ENCODE measurements at places on chromosomes 11 and 22.

GRCh38 chr11:46600194-46600960 lies 6.6 kb upstream of the AMBRA1 start:
- DNase-seq: no peak

GRCh38 chr11:64390558-64390957 lies 31.6 kb downstream of the RPS6KA4 start:
- DNase-seq: no peak

DNA sequence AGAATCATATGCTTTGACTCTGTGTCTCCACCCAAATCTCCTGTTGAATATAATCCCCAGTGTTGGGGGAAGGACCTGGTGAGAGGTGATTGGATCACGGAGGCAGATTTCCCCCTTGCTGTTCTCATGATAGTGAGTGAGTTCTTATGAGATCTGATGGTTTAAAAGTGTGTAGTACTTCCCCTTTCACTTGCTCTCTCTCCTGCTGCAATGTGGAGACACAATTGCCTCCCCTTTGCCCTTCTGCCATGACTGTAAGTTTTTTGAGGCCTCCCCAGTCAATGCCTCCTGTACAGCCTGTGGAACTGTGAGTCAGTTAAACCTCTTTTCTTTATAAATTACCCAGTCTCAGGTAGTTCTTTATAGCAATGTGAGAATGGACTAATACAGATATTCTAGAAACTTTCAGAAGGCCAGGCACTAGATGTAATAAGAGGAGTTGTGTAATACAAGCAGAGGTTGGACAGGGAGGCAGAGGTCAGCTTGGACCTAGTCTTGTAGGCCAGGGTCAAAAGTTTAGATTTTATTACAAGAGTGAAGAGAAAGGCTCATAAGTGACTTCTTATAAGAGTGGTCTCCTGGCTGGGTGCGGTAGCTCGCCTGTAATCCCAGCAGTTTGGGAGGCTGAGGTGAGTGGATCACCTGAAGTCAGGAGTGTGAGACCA lies 9.3 kb upstream of the SERPING1 start:
- DNase-seq: no peak

DNA sequence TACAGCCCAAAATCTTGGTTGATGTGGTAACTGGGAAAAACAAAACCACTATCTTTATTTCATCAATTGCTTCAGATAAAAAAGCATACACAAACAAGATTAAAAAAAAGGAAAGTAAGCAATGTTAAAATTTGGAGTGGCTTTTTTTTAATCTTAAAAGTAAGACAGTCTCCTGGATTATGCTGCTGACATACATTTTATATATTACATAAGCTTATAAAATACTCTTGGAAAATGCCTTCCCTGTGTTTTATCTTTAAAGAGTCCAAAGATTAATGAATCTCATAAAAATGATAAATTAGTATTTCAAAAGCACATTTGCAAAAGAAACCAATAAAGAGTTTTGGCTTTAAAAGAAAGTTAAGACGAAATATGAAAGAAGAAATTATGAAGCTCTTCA lies 132.7 kb downstream of the DLG2 start:
- no peak for DNase-seq

DNA sequence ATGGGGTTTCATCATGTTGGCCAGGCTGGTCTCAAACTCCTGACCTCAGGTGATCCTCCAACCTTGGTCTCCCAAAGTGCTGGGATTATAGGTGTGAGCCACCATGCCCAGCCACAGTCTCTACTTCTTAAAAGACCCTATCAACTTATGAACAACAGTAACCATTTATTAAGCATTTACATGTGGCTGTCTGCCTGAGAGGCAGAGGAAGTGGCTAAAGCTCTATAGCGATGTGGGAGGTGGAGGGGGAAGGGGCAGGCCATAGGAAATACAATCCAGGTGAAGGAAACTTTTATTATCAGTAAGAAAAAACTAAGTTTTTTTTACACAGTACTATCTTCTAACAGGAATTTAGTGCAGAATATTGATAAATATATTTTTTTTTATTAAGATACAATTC lies 87.8 kb upstream of the PHOX2A start:
- no peak for DNase-seq

DNA sequence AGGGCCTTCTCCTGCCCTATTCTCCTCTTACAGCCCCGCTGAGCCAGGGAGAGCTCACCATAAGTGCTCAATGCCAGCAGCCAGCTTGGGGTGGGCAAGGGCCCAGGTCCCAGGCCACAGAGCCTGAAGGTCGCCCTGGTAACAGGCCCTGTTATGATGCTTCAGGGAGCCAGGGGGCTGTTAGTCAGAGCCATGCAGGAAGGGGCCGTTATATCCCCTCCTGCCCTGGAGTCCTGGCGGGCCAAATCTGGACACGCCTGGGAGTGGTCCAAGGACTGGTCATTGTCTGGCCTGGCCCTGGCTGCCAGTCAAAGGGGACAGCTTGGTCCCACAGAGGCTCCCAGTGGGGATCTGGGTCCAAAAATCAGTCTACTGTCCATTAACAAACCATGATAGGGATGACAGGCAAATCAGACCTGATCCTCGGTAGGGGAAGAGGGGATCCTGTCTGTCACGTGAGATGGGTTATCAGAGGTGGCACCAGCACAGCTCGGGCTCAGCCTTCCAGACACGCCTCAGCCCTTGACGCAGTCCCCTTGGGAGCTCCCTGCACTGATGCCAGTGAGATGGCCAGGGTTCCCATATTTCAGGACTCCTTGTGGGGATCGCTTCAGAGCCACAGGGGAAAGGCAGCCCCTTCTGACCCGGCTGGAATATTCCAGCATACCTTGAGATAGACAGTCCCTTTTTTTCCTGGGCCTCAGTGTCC lies 55.9 kb downstream of the LRRC32 start:
- no peak for DNase-seq

GRCh38 chr11:119120639-119121007 lies 757 bp upstream of the HINFP start:
- no peak for DNase-seq

DNA sequence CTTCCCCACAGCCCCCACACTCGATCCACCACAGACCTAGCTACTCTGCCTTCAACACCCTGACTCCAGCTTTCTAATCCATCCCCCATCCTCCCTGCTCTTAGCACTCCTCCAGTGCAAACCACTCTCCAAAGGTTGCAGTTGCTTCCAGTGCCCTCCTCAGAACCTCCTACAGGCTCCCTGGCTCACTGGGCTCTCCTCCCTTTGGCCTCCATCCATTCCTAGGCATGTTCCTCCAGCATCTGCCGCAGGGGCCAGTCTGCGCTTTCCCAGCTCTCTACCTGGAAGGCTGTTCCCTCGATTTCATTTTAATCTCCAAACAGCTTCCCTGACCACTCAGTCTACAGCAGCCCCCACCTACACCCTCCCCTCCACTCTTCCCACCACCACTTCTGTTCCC lies 133.8 kb downstream of the SPATA19 start:
- no peak for DNase-seq

- no peak for DNase-seq
Measured at GRCh38 chr11:119687373-119688046, 41.5 kb downstream of the NECTIN1 start.

GRCh38 chr22:43542681-43543521 lies 131.1 kb downstream of the MPPED1 start:
- DNase-seq: no peak

DNA sequence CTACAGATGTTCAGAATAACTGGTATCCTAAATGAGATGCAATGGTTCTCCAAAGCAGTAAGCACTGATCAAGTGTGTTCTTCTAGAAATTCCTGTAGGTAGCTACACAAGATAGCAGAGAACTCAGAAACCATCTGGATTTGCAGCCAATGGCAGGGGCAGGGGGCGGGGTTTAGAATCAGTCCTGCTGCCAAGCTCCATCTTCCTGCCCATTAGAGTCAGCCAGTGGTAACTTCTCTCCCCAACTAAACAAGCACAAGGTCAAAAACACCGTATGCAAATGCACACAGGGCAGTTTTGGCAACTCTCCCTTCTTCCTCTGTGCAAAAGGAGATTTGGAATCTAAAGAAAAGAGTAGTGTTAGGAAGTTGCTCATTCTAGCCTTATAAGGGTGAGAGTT lies 237.5 kb upstream of the CCDC90B start:
- no peak for DNase-seq

DNA sequence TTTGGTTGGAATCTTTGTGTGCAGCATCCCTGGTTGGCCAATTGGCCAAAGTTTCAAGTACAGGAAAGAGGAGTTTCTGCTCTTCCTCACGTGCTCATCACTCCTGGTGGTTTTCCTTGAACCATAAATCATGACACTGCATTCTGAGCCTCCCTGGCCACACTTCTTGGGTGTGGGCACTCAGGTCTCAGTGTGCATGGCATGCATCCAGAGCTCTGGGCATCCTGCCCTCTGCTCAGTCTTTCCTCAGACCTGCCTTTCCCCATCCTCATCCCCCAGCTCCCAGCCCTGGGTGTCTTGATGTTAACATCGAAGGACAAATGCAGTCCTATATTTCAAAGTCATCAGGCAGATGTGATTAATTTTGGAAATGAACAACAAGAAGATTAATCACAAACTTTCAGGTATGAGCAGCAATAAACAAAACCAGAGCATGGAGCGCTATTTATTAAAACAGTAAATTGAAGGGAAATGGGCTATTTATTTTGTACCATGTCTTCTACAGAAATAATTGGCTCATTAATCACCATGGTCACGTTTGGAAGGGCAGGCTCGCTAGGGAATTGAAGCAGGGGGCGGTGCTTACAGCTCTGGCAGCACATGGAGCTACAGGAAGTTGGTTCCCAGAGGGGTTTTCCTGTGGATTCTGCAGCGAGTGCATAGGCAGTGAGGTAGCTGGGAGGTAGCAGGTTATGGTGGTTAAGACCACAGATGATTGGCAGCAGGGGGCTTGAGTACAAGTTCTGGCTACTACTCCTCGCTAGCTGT lies 89.6 kb downstream of the CSNK2A3 start:
- no peak for DNase-seq

DNA sequence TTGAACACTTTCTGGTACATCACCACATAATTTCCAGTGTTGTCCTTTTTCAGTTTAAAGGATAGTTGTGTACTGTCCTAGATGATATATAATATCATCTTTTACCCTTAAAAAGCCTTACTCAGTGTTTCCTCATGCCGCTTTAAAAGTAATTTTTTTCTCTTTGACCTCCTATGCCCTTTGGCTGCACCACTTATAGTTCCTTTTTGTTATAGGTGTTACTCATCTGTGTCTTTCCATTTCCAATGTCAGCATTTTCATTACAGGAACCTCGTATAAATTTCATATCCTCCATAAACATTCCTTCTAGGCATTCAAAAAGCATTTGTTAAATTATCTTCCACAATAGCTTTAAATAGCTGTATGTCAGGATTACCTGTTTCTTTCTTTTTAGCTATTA lies 40.8 kb downstream of the USP47 start:
- DNase-seq: no peak

- DNase-seq: no peak
Measured at GRCh38 chr11:100748153-100748552, 61.1 kb downstream of the ARHGAP42 start.

GRCh38 chr22:30274437-30274812 lies 7.8 kb upstream of the OSM start:
- no peak for DNase-seq

- no peak for DNase-seq
Measured at GRCh38 chr11:65947133-65947532, 1.9 kb downstream of the TSGA10IP start.

GRCh38 chr11:112593440-112593839 lies 332.8 kb upstream of the PLET1 start:
- DNase-seq: no peak

GRCh38 chr11:57471496-57471895 lies 11.2 kb downstream of the RTN4RL2 start:
- no peak for DNase-seq

- no peak for DNase-seq
Measured at GRCh38 chr22:48035897-48036296, 1273.4 kb downstream of the TBC1D22A start.

DNA sequence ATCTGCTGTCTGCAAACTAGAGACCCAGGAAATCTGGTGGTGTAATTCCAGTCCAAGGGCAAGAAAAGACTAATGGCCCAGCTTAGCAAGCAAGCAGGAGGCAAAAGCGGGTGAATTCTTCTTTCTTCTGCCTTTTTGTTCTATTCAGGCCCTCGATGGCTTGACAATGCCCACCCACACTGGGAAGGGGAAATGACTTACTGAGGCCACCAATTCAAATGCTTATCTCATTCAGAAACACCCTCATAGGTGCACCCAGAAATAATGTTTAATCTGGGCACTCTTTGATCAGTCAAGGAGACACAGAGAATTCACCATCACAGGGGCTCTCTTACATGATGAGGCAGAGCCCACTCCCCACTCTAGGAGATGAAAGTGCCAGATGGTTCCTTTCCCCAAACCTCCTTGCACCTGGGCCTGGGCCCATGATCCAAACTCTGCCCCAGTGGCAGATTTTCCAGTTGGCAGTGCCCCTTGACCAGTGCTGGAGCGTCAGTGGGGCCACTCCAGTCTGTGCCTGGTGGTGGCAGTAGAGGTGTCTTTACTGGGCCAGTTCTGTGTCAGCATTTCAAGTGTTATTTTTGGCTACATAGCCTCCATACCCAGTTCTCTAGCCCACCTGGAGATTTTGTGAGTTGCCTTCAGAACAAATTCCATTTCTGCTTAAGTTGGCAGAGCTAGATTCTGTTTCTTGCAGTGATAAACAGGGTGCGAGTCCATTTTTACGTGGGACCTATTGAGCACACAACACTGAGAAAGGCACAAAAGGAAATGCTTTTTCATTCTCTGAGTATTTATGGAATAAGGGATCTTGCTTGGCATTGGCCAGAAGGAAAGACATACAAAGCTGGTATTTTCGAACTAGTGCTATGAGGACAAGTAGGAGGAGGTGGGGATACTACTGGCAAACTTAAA lies 7.5 kb downstream of the ELMOD1 start:
- DNase-seq: peak; percentile 16

DNA sequence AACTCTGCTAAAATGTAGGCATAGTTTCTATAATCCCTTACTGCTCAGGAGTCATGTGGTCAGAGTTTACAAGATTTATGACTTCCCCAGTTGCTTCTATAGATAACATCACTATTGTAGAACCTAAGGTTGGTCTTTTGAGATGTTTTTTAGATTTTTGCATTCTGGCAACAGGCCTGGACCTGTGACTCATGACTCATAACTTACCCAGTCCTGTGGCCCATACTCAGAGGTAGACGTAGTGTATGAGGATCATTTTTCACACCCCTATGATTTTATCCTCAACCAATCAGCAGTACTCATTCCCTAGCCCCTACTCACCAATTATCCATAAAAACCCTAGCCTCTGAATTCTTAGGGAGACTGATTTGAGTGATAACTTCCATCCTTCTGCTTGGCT lies 384.4 kb upstream of the DDI1 start:
- no peak for DNase-seq

- DNase-seq: peak; percentile 91
Measured at GRCh38 chr11:67468759-67469507, at the start of gene TMEM134. Gene TMEM134 (minus strand): TSS chr11:67469251. CDS start chr11:67469192, 59 bp downstream.

- no peak for DNase-seq
Measured at GRCh38 chr11:87851234-87851633, 324.0 kb downstream of the RAB38 start.

GRCh38 chr22:49569286-49570031 lies 258.2 kb downstream of the BRD1 start:
- no peak for DNase-seq

GRCh38 chr11:34206407-34207300 lies 101.2 kb downstream of the NAT10 start:
- no peak for DNase-seq

GRCh38 chr11:126636911-126637794 lies 281.7 kb downstream of the ST3GAL4 start:
- no peak for DNase-seq

- no peak for DNase-seq
Measured at GRCh38 chr22:25193548-25193947, 6.1 kb upstream of the CRYBB3 start.
